Type B pancreatic cell (in vitro differentiated cells): ENCODE measurements at places on chromosomes 13 and 19. TPM values are rescaled to one million over a fixed set of nuclear protein-coding genes. Genes with fewer than 3 reads are reported as not detected.

- no peak overlapping the region for H3K27ac ChIP-seq
- no peaks in the 10 kb centered on the region for H3K36me3 ChIP-seq
- H3K4me1 ChIP-seq: peaks cover 4% of the 10 kb centered on the region
- no peak overlapping the region for H3K4me3 ChIP-seq
- H3K27me3 ChIP-seq: no peaks in the 10 kb centered on the region
Observed at GRCh38 chr13:76939215-76939614, 9.1 kb upstream of the ACOD1 start.

DNA sequence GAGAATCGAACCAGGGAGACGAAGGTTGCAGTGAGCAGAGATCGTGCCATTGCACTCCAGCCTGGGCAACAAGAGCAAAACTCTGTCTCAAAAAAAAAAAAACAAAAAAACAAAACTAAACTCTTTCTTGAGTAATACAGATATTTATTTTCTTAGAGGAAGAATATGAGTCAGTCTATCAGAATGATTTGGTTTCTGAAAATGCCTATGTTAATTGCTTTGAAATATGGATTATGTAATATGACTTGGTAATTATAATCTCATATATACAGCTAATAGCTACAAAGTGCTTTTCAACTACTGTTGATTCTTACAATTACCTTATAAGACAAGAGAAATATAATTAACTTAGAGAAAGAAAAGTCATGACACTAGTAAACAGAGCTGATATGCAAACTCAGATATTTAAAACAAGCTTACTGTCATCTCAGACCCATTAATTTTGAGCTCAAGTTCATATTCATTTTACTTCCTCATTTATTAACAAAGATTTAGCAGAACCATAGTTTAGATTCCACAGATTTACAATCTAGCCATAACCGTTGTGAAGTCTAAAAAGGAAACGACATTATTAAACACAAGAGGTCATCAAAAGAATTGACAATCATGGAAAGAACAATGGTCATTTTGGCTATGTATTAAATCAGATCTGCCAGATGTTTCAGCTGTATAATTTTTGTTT is 88.0 kb downstream of the TBC1D4 start:
- DNase-seq: no peak
- H3K4me3 ChIP-seq: no peak overlapping the region
- H3K27ac ChIP-seq: no peak overlapping the region
- H3K27me3 ChIP-seq: no peaks in the 10 kb centered on the region
- peaks cover 7% of the 10 kb centered on the region for H3K36me3 ChIP-seq

DNA sequence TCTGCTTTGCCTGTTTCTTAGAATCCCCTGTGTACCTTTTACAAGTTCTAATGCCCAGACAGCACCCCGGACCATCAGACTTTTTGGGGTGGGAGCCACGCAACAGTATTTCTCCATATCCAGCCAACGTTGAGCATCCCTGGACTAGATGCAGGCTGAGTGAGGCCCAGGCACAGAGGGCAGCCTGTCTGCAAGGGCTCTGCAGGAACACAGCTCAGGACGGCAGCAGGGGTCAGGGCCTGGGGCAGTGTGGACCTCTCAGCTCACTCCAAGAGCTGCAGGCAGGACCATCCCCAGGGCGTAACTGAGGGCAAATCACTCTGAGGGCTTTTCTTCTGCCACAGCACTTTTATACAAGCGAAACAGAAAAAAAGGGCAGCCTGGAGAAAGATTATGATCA is 95.8 kb downstream of the DNAJC15 start:
- no peaks in the 10 kb centered on the region for H3K27me3 ChIP-seq
- H3K4me3 ChIP-seq: no peak overlapping the region
- no peaks in the 10 kb centered on the region for H3K36me3 ChIP-seq
- H3K4me1 ChIP-seq: peaks cover 17% of the 10 kb centered on the region
- peak overlapping the region; percentile 69 for H3K27ac ChIP-seq
- DNase-seq: no peak

GRCh38 chr13:112700291-112701060 is 10.6 kb downstream of the ATP11A start:
- no peak for DNase-seq
- no peak overlapping the region for H3K4me3 ChIP-seq
- no peaks in the 10 kb centered on the region for H3K27me3 ChIP-seq
- H3K36me3 ChIP-seq: peaks cover 12% of the 10 kb centered on the region

Gene HIPK4
- 0.12 TPM in 1 of 2 replicates, not detected in the other for total RNA-seq

GRCh38 chr13:47454986-47455385 is 546.1 kb downstream of the SUCLA2 start:
- no peak overlapping the region for H3K4me3 ChIP-seq
- H3K4me1 ChIP-seq: peaks cover 6% of the 10 kb centered on the region
- no peak for DNase-seq
- no peaks in the 10 kb centered on the region for H3K27me3 ChIP-seq

- H3K27ac ChIP-seq: peak overlapping the region; percentile 18
- DNase-seq: no peak
- peaks cover 53% of the 10 kb centered on the region for H3K36me3 ChIP-seq
- no peaks in the 10 kb centered on the region for H3K27me3 ChIP-seq
Observed at GRCh38 chr19:58229255-58229639, 533 bp downstream of the ZNF544 start.

GRCh38 chr13:96958286-96958891 is 35.9 kb downstream of the OXGR1 start:
- no peaks in the 10 kb centered on the region for H3K36me3 ChIP-seq
- no peaks in the 10 kb centered on the region for H3K4me1 ChIP-seq
- H3K27me3 ChIP-seq: no peaks in the 10 kb centered on the region
- no peak overlapping the region for H3K27ac ChIP-seq

Gene EEF1AKMT1
- total RNA-seq: 6.9 and 11.3 TPM in 2 replicates

Gene PRSS57
- not detected in 2 replicates for total RNA-seq

DNA sequence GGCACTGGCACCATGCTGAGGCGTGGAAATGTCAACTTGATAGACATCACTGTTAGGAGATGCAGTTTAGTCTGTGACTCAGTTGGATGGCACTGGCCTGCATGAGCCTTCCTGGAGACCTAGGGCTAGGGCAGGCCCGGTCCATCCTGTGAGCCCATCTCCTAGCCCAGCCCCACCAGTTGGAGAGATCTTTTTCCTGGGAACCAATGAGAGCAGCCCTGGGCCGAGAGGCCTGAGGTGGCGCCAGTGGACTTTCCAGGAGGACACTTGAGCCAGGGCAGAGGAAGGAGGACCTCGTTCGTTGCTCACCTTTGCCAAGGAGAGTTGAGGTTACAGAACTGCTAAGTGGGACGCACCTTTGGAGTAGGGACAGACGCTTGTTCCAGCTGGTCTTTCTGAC is 100.5 kb upstream of the TEX29 start:
- H3K4me1 ChIP-seq: peaks cover 41% of the 10 kb centered on the region
- H3K4me3 ChIP-seq: no peak overlapping the region
- peaks cover 26% of the 10 kb centered on the region for H3K36me3 ChIP-seq

DNA sequence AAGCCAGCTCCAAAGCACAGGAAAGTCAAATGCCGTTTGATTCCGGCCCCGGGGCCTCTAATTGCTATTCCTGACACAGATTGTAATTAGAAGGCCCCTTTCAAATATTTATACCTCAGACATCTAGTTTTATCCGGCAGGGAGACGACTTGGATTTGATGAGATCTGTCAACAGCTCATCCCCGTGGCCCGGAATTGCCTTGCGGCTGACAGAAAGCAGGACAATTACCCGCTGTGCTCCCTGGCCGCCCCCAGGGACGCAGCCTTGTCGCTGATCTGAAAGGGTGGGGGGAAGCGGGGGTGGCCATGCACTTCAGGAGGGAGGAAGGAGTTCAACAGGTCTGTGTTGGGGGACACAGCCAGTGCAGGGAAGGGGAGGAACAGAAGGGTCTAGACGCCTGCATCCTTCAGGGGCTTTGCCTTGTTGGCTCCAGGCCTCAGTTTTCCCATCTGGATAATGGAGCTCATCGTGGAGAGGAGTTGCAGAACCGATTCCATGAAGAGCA is 1.8 kb upstream of the SHD start:
- H3K4me3 ChIP-seq: peak overlapping the region; percentile 64
- H3K36me3 ChIP-seq: no peaks in the 10 kb centered on the region
- no peaks in the 10 kb centered on the region for H3K4me1 ChIP-seq
- H3K27me3 ChIP-seq: peaks cover 43% of the 10 kb centered on the region
- DNase-seq: no peak
- H3K27ac ChIP-seq: peak overlapping the region; percentile 31

- no peaks in the 10 kb centered on the region for H3K36me3 ChIP-seq
- no peaks in the 10 kb centered on the region for H3K27me3 ChIP-seq
- H3K27ac ChIP-seq: no peak overlapping the region
- no peak overlapping the region for H3K4me3 ChIP-seq
- peaks cover 12% of the 10 kb centered on the region for H3K4me1 ChIP-seq
Observed at GRCh38 chr19:907183-907853, 5.7 kb downstream of the R3HDM4 start.

DNA sequence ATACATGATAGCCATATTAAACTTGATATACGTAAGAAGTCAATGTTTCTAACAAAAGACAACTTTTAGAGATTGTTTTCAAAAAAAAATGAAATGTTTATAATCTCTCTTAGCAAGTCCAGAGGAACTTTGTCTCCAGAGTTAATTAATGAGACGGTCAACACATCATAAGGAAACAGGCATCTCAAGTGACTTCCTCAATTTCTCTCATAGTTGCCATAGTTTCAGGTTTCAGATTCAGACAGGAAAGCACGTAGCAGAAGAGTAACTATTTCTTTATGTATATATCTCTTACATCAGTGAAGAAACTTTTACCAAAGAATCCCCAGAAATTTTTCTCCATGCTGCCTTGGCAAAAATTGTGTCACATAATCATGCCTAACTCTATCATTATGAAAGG is 159.6 kb upstream of the ATXN8OS start:
- H3K36me3 ChIP-seq: no peaks in the 10 kb centered on the region
- no peaks in the 10 kb centered on the region for H3K27me3 ChIP-seq
- no peak overlapping the region for H3K4me3 ChIP-seq
- DNase-seq: no peak

Gene KL
- 3.6 TPM in 2 replicates for total RNA-seq

Gene ATP4A
- 1.3 and 16.8 TPM in 2 replicates for total RNA-seq

Gene GNG8
- total RNA-seq: 2.4 TPM in 1 of 2 replicates, not detected in the other

Gene SLC5A5
- 0.75 and 2.3 TPM in 2 replicates for total RNA-seq

- H3K27me3 ChIP-seq: no peaks in the 10 kb centered on the region
- DNase-seq: no peak
- H3K4me3 ChIP-seq: no peak overlapping the region
- no peaks in the 10 kb centered on the region for H3K36me3 ChIP-seq
- no peak overlapping the region for H3K27ac ChIP-seq
- H3K4me1 ChIP-seq: peaks cover 51% of the 10 kb centered on the region
Observed at GRCh38 chr19:56111601-56112312, 9.3 kb downstream of the ZNF787 start.

GRCh38 chr19:57031106-57031505 is 88.7 kb upstream of the USP29 start:
- H3K27me3 ChIP-seq: no peaks in the 10 kb centered on the region
- no peak for DNase-seq
- no peaks in the 10 kb centered on the region for H3K36me3 ChIP-seq

GRCh38 chr19:58355908-58356765 is 2.8 kb upstream of the A1BG start:
- H3K36me3 ChIP-seq: no peaks in the 10 kb centered on the region
- H3K4me1 ChIP-seq: no peaks in the 10 kb centered on the region
- no peaks in the 10 kb centered on the region for H3K27me3 ChIP-seq
- DNase-seq: no peak
- no peak overlapping the region for H3K4me3 ChIP-seq

- no peak for DNase-seq
- no peaks in the 10 kb centered on the region for H3K36me3 ChIP-seq
- peaks cover 19% of the 10 kb centered on the region for H3K4me1 ChIP-seq
- no peak overlapping the region for H3K27ac ChIP-seq
- no peak overlapping the region for H3K4me3 ChIP-seq
- no peaks in the 10 kb centered on the region for H3K27me3 ChIP-seq
Observed at GRCh38 chr19:3667037-3667638, 33.1 kb downstream of the PIP5K1C start.

Gene CGB8
- total RNA-seq: 9.4 TPM in 1 of 2 replicates, not detected in the other

GRCh38 chr13:108408672-108409071 is 139.2 kb downstream of the TNFSF13B start:
- H3K27ac ChIP-seq: no peak overlapping the region
- peaks cover 4% of the 10 kb centered on the region for H3K27me3 ChIP-seq
- H3K4me3 ChIP-seq: no peak overlapping the region
- DNase-seq: no peak
- no peaks in the 10 kb centered on the region for H3K4me1 ChIP-seq

Gene OR7E24
- total RNA-seq: not detected in 2 replicates
